ENCODE measurements at places on chromosomes 3 and 15.
A peak's percentile ranks its signal among the peaks of the same experiment; 100 is the strongest.

DNA sequence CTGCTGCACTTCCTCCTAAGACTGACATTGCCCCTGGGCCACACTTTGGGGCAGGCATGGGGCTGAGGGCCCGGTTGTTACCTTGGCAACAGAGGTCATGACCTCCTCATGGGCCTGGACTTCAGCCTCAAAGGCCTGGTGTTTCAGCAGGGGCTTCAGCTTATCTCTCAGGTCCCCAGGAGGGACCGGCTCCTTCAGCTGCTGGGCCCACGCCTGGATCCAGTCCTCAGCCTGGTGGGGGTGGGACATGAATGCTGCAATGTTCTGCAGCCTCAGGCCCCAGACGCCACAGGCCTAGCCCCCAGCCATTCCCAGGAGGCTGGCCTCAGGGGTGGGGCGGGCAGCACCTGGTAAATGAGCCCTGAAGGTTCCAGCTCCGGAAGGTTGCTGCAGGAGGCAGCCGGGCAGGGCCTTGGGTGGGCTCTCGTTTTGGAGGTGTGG is 27.6 kb downstream of the SPTBN5 start:
- no peak for DNase-seq

- no peak for DNase-seq
Observed at GRCh38 chr3:64650096-64650622, 37.6 kb downstream of the ADAMTS9 start.

DNA sequence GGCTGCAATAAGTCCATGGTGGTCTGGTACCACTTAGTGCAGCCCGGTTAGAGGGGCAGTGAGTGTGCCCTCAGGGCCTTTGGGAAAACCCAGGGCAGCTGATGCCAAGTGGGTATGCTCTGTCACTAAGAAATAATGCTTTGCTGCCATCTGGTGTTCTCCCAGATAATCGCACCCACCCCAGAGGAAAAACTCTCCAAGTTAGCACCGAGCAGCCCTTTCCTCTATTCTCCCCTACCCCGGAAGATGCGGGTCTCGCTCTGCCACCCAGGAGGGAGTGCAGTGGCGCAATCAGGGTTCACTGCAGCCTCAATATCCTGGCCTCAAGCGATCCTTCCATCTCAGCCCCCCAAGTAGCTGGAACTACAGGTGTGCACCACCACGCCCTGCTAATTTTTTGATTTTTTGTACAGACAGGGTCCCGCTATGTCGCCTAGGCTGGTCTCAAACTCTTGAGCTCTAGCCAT is 21.3 kb upstream of the DAPK2 start:
- DNase-seq, result peak; percentile 53

DNA sequence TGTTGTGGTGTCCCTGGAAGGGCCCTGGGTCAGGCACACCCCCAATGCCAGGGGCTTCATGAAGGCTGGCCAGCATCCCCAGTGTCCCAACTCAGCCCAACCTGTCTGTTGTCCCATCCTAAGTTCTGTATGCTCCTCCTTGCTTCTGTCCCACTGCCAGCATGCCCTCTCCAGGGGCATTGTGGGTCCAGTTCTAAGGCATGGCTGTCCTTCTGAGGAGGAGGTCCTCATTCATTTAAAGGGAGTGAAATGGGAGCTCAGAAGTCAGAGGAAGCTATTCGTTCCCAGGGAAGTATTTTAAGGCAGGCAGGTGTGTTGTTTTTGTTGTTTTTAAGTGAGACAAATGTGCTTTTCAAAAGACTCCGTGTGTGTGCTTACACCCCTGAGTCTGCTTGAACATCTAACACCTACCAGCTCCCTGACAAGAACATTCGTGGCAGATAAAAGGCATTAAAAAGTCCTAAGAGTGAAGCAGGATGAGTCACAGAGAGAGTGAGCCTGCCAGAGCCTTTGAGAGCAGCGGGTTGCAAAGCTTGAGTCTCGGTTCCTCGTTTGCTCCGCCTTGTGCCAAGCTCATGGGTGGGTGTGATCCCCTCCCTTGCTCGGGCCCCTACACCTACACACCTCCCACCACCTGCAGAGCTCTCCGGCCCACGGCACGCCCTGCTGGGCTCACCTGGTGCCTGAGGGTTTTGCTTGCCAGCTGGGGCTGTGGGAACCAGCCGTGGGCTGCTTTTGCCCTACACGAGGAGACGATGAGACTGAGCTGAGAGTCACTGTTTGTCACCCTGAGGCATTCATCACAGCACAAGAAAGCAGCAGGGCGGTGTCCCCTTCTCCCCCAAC is 183.4 kb upstream of the TOPAZ1 start:
- DNase-seq, result no peak

DNA sequence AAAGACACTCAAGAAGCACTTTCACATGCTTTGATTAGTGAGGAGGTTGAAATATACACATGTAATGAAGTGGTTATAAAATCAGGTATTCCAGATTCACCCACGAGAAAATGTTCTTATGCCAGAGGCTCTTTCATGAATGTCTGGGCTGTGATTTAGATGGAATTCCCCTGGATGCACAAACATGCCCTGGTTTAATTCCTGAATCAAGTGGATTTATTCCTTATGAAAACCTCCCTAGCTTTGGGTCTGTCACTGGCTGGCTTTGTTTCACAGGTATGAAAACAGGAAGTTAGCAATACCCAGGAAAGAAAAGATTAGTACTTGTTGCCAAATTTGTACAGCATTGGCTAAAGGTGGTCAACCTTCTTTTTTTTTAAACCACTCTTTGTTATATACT is 1123.0 kb downstream of the ROBO1 start:
- no peak for DNase-seq

DNA sequence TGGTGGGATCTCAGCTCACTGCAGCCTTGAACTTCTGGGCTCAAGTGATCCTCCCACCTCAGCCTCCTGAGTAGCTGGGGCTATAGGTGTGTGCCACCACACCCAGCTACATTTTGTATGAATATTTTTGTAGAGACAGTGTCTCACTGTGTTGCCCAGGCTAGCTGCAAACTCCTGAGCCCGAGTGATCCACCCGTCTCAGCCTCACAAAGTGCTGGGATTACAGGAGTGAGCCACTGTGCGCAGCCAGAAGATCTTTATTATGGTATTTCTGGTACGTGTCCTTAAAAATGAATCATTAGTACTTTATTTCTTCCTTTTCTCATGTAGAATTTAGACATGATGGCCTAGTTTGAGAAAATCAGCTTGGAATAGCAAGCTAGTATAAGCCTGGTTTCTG is 153.3 kb downstream of the BCHE start:
- no peak for DNase-seq

GRCh38 chr3:168952551-168952950 is 711.0 kb downstream of the MECOM start:
- DNase-seq, result no peak

DNA sequence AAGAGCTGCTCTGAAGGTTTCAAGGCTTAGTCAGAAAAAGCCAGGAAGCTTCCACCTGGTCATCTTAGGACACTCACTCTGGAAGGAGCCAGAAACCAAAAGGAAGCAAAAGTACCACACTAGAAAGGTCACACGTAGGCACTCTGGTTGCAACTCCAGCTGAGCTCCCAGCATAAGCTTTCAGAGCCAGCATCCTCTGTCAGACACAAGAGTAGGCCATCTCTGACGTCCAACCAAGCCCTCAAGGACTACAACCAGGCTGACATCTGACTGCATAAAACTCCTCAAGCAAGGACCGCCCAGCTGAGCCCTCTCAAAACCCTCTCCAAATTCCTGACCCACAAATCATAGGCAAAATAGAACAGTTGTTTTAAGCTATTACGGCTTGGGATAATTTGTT is 12.8 kb downstream of the SH3BP5 start:
- no peak for DNase-seq

- no peak for DNase-seq
Observed at GRCh38 chr3:14949126-14949525, 1.7 kb downstream of the NR2C2 start.

All from effector CD4-positive, alpha-beta T cell (primary cell).